OCI-M1 (cell line): ENCODE measurements at places on chromosomes 11 and 22.

DNA sequence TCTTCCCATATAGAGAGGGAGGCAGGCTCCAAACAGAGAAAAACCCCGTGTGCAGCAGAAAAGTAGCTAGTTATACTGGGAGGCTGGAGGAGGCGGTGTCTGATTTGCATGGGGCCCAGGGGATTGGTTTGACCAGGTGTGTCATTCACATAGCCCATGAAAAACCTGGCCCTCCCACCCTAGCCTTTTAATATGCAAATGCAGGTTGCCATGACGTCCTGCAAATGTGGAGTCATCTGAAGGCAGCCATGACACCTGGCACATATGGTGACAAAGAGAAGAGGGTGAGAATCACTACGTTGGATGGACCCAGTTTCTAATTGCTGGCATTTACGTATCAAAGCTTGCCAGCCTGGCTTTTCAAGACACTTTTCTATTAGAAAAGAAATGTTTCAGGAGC is 57.8 kb downstream of the FAM181B start:
- DNase-seq, result no peak

GRCh38 chr11:36375353-36376008 is 79.4 kb downstream of the PRR5L start:
- DNase-seq, result no peak

DNA sequence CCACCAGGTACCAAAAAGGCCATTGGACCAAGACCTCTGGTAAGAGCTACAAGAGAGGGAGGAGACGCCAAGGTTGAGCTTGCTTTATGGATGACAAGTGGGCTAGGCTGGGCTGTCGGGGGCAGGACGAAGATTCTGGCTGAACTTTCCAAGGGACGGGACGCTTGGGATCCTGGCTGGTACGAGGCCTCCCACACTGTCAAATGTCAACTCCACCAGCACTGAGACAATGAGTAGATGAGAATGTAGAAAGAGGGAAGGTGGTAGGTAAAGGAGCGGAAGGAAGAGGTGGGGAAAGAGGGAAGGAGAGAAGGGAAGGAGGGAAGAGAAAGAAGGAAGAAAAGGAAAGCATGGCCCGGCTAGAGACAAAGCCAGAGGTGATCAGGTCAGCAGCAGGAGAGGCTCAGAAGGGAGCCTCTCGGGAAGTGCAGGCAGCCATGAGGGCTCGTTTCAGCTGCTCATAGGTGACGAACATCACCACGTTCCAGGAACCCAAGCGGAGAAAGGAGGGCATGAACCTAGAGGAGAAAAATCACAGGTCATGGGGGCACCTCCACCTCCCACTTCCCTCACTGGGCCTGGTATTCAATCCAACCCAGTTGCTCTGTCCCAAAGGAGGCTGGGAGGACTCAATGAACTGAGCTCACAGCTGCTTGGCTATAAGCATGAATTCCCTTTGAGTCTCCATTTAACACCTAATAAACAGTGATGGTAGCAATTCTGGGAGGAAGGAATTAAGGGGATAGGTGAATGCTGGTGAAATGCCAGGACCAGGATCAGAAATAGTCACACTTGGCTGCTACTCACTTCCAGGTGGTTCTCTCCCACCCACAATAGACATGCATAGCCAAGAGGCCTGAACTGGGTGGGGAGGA is 7.8 kb downstream of the UCP2 start:
- DNase-seq, result no peak

- no peak for DNase-seq
Observed at GRCh38 chr11:19577976-19578619, 134.5 kb upstream of the NAV2 start.

GRCh38 chr22:48098243-48098920 is 1335.9 kb downstream of the TBC1D22A start:
- no peak for DNase-seq

DNA sequence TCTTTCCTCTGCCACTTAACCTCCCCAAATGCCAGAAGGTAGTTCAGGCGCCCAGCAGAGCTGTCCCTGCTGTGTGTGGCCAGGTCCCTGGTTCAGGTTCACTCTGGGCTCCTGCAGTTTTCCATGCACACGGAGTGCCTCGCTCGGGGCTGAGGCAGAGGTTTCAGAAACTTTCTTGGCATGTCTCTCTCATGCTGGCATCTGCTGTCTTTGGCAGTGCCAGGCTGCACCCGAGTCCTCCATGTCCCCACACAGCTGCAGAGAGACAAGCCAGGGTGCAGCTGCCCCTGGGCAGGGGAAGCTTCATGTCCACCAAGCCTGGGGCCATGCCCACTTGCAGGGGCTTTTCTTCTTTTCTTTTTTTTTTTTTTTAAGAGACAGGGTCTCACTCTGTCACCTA is 7.0 kb upstream of the NEFH start:
- no peak for DNase-seq

GRCh38 chr22:46619830-46620501 is at the start of gene GRAMD4:
TSS of gene GRAMD4 (plus strand) at chr22:46620386. CDS start at chr22:46626800, 6,414 bp downstream.
- DNase-seq, result no peak

DNA sequence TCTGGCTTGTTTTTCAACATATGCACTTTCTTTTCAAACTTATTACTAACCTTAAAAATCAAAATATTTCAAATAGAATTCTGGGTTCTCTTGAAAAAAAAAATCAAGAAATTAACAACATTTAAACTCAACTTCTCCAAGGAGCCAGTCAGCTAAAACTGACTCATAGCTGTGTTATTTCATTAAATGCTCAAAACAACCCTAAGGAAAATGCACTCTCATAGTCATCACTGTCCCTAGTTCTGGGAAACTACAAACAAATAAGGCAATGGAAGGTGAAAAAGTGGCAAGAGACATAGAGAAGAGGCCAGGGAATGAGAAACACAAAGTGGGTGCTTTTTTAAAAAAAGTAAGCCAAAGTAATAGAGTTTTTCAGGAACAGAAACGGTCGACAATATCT is 4.1 kb upstream of the ARHGAP20 start:
- DNase-seq, result no peak

DNA sequence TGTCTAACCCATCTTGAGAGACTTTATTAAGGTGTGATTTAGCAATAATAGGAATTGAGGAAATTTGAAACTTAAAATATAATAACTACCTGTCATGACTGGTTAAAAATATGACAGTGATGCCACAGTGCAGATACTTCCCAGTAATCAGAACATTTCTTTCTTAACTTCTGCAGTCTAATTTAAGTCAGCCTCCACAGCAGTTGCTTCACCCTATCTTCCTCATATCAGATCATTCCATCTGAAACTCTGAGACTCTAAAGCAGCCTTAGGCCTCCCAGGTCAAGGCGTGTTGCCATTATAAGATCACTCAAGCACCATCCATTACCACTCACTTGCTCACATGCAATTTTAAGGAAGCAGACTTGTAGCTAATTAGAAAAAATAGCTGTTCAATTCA is 302.2 kb downstream of the AASDHPPT start:
- peak; percentile 24 for DNase-seq

GRCh38 chr11:28417601-28418323 is 309.6 kb downstream of the METTL15 start:
- DNase-seq, result no peak

DNA sequence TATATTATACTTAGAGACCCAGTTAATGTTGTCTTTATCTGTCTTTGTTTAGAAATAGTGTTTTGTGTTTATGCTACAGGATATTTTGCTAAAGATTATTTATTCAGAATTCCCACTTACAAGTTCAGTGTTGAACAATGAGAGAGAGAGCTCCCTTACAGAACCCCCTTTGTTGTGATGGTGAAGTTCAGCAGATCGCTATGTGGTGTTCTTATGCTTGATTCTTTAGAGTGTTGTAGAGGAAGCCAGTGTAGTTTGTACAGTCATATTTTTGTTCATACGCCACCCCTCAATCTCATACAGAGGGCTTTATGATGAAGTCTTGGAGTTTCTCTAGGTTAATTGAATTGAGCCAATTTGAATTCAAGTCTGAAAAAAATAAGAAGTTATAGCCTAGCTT is 150.2 kb downstream of the TMEM135 start:
- no peak for DNase-seq

- peak; percentile 4 for DNase-seq
Observed at GRCh38 chr11:103877221-103877620, 159.2 kb upstream of the DDI1 start.

DNA sequence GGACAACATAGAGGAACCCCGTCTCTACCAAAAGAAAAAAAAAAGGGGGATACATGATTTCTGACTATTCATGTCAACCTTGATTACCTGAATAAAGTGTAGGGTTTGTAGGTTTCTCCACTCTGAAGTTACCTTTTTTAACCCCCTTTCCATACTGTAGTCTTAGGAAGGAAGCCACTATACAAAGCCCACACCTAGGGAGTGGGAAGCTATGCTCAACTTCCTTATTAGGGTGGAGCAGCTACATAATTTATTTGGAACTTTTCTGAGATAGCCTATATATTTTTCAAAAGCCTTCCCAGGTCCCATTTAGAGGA is 582 bp upstream of the ATP6V1E1 start:
- DNase-seq, result no peak
